Right cardiac atrium (tissue), 5 donors: ENCODE measurements at places on chromosomes 11 and 22. TPM values are rescaled to one million over a fixed set of nuclear protein-coding genes. Genes with fewer than 3 reads are reported as not detected.

DNA sequence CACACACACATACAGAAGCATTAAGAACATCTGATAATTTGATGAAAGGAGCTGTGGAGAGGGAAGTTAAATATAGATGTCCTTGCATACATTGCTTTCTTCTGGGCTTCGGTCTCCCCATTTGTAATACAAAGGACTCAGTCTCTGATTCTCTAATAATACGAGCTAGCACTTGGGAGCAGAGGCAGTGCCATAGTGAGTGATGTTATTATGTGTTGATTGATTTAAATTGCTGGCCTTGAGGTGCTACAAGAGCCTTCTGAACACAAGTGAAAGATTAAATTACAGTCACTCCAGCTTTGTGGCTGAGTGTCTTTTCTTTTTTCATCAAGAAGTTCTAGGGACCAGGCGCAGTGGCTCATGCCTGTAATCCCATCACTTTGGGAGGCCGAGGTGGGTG lies 61.5 kb upstream of the HMGXB4 start:
- no peak for DNase-seq

DNA sequence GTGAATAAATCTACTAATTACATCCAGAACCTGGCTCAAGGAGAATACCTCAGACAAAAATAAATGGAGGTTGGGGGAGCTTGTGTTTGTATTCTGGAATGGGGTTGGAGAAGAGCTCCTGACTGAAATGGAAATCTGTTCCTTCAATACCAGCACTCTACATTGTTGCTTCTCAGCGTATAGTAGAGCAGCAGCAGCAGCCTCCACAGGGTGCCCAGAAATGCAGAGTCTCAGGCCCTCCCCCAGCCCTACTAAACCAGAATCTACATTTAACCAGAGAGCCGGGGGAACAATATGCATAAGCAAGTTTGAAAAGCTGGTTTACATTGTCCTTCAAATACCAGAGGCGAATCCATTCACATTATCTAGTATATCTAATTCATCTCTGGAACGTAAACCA lies 474.8 kb downstream of the NTM start:
- no peak for DNase-seq

DNA sequence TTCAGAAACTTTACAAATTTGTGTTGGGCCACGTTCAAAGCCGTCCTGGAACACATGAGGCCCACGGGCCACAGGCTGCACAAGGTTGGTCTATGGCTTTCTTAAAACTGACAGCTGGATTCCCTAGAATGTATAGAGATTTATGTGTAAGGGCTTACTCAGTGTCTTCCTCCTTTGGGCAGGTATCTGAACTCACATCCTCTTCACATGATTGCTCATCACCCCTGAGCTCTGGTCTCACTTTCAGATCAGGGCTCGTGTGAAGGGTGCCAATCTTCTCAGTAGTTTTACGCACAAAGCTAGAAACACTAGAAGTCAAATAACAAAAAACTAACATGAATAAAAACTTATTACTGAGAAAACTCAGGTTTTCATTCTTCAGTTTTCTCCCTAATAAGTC lies 27.1 kb downstream of the HPS5 start:
- DNase-seq: no peak

GRCh38 chr11:10998674-10999073 lies 140.8 kb upstream of the ZBED5 start:
- no peak for DNase-seq

GRCh38 chr11:121452609-121453150 lies at the start of gene SORL1-AS1:
SORL1-AS1 (minus strand) TSS chr11:121452967.
- no peak for DNase-seq

GRCh38 chr22:29394931-29395581 lies 6.7 kb upstream of the AP1B1 start:
- peak; percentile 81 for DNase-seq

GRCh38 chr11:89613911-89614310 lies 96.2 kb upstream of the TRIM77 start:
- DNase-seq: no peak

DNA sequence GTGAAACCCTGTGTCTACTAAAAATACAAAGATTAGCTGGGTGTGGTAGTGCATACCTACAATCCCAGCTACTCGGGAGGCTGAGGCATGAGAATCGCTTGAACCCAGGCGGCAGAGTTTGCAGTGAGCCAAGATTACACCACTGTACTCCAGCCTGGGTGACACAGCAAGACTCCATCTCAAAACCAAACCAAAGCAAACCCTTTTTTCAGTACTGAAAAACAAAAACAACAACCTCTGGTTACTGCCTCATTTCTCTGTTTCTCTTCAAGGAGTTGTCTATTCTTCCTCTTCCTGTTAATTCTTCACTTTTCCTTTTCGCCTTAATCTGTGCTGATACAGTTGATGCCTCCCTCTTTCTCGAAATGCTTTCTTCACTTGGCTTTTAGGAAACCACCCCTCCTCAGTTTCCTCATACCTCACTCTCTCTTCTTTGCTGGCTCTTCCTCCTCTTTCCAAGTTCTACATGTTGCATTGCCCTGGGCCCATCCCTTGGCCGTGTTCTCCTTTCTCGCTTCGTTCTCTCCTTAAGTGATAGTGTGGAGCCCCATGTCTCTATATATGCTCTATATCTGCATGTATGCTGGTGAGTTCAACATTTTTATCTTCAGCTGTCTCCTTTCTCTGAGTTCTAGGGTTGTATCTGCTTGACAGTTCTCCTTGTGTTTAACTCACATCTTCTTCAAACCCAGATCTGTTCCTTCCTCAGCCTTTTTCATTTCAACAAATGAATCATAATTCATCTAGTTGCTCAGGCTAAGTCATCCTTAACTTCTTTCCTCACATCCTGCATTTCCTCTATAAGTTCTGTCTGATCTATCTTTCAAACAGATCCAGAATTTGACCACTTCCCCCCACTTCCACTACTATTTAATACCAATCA lies 37.1 kb downstream of the NUCB2 start:
- no peak for DNase-seq

- no peak for DNase-seq
Observed at GRCh38 chr11:104764710-104765045, 133.6 kb downstream of the CASP12 start.

DNA sequence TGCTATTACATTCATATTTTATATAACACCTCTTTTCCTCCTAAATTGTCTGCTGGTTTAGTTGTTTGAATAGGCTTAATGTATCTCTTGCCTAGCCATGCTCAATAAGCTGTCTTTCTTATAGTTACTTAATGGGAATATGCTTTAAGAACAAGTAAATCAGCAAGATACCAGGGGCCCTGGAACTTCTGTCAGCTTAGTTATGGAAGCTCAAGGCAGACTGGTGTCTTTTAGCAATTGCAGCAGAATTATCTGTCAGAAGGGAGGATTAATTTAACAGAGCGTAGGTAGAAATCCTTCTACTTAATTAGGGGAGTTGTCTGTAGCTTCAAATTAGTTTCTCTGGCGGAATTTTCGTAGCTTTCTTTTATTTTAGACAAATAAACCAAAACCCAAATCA lies 94.9 kb downstream of the C11orf91 start:
- DNase-seq: no peak

The CHRNA10 gene
- 0.38 TPM for polyA plus RNA-seq

The XKR3 gene
- not detected for polyA plus RNA-seq

The KLHDC7B gene
- polyA plus RNA-seq: not detected

The CHRM4 gene
- 0.20 TPM for polyA plus RNA-seq

The SLC22A9 gene
- not detected for polyA plus RNA-seq

The CASP5 gene
- not detected for polyA plus RNA-seq

The SPCS2 gene
- polyA plus RNA-seq: 125 TPM

The TMEM151A gene
- 0.45 TPM for polyA plus RNA-seq

The ADAMTS15 gene
- 13.7 TPM for polyA plus RNA-seq

The PIK3IP1 gene
- 14.0 TPM for polyA plus RNA-seq

The POU2F3 gene
- 0.05 TPM for polyA plus RNA-seq

The KREMEN1 gene
- 37.2 TPM for polyA plus RNA-seq

The PGA5 gene
- 3.6 TPM for polyA plus RNA-seq

The RFPL1 gene
- polyA plus RNA-seq: not detected
